ENCODE measurements at places on chromosomes 7 and 10.
A peak's percentile ranks its signal among the peaks of the same experiment; 100 is the strongest.

DNA sequence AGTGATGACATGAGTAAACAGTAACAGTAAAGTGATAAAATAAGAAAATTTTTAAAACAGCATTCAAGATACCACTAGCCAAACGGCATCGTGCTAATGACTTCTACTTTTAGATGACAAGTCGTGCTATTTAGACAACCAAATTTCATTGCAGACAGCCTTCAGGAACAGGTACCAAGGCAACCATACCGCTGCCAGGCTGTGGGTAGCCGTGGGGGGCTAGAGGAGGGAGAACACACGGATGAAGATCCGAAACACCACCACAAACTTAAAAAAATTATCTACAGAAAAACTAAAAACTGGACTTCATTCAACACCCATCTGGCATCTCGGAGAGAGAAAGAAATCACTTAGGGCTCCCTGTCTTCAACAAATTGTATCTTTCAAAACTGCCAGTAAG lies 89.6 kb downstream of the RSU1 start:
- DNase-seq: no peak

DNA sequence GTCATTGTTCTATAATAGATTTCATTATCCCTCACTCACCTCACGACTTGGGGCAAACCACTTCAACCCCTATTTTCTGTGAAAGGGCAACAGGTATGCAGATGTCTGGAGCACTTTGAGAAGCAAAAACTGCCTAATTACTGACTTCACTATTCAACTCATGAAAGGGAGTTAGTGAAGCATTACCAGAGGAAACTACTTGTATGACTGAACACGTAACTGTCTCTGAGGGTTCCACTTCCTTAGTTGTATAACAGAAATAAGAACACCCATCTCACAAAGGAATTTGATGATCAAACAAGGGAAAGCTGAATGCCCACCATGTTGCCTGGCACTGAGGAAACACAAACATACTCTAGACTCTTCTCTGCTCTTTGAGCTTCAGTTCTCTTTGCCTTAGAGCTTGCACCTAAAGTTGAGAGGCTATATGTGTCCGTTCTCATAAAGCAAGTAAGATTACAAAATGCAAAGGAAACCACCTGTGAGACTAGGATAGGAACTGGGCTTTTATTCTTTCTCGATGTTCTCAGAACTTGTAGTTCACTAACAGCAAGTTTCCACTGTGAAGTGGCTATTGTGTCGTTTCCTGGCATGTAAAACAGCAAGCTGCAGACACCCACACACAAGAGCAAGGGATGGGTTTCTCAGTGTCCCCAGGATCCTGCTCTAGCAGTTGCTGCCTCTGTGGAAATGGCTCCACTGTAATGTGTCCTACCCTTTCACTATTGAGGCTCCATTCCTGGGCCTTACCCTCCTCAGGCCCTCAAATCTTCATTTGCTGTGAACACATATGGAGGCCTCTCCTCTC lies 2.6 kb downstream of the TMEM243 start:
- DNase-seq: no peak

DNA sequence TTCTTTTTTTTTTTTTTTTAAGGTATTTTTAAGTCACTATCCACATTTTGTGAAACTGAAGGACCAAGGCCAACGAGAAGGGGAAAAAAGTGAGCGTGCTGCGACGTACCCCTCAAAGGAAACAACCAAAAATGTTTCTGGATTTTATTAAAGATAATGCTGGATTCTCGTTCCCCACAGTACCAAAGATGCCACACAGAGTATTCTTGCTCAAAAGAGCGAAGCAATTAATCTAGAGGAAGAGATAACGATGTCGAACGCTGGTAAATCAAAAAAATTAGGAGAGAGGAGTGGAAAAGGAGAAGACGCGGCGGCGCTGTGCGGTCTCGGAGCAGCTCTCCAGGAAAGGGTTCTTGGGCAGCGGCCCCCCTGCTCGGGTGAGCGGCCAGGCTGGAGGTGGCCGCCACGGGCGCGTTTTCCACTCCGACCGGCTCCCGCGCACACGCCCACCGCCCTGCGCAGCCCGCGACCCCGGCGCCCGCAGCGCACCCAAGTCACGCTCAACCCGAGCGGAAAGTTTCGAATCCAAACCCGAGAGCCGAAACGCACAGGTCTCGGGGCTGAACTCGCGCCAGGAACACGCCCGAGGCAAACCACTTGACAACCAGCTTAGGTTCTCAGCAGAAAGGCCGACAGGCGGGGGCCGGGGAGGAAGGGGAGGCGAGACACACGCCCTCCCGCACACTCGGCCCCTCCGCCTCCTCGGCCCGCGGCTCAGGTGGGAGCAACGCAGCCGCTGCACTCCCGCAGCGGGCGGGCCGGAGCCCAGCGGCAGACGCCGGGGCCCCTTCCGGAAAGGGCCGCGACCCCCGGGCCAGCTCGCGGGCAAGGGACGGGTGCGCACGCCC lies 989 bp downstream of the SRPK2 start:
- DNase-seq: peak; percentile 28

DNA sequence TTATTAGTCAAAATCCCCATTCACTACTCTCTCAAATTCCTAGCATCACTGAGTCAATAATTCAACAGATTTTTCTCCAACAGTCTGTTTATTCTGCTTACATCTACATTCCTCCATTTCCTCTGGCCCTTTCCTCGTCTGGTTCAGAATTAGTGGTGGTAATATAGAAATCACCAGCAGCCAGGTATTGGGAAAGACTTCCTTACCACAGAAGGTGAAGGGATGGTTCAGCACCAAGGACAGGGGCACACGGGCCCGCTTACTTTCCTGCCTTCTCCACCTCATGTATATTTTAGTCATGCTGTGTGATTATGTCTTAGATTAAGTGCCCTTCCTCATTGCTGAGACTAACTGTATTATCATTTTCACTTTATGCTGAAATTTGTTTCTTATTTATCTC lies 70.4 kb upstream of the APBB1IP start:
- no peak for DNase-seq

DNA sequence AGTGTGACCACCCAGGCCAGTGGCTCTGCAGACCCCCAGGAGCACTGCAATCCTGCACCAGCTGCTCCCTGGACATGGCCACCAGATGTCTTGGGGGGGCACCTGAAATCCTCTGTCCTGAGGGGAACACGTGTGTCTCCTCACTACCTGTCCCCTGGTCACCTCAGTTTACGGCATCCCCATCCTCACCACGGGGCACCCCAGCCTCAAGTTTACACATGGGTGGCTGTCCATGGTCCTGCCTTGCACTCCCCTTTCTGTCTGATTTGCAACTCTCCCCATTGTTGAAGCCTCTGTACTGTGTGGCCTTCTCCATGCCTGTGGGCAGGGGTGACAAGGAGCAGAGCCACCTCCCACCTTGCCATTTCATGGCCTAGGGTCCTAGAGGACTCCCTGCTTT lies 67.2 kb downstream of the RAMP3 start:
- no peak for DNase-seq

- DNase-seq: peak; percentile 58
Observed at GRCh38 chr10:77004917-77005564, 632.6 kb downstream of the KCNMA1 start.

DNA sequence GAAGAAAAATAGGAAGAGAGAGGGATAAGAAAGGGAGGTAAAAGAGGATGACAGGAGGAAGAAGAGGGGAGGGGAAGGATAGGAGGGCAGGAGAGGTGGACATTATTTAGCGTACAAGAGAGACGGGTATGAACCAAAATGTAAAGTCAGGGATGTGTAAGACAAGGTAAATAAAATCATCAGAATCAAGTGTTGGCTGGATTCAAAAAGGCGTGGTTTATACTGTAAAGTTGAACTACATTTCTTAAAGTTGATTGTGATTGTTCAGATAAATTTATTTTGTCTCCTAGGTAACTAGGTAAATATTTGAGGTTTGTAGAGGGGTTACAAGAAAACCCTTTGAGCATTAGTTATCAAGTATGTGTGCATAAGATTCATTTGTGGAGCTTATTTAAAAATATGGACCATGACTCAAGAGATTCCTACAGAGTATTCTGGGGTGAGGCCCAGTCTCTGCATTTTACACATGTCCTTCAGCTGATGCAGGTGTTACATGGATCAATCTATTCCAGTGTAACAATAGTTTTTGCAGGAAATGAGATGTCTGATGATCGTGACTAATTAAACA lies 512.1 kb upstream of the MBL2 start:
- no peak for DNase-seq

DNA sequence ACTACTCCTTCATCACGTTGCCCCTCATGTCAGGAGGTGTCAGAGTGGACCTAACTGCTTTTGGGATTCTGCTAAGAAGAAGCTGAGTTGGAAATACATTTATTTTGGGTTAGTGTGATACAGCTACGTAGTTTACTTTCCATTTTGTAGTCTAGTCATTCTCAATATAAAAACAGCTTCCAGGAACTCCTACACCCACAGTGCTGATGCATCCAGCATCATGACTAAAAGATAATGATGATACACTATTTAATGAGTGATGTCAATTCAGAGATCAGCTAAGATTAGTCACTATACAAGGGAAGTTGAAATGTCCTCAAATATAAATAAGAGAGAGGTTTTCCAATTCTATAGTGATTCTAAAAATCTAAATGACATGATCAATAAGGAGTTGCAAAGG lies 264.2 kb upstream of the SLC26A5 start:
- peak; percentile 71 for DNase-seq

DNA sequence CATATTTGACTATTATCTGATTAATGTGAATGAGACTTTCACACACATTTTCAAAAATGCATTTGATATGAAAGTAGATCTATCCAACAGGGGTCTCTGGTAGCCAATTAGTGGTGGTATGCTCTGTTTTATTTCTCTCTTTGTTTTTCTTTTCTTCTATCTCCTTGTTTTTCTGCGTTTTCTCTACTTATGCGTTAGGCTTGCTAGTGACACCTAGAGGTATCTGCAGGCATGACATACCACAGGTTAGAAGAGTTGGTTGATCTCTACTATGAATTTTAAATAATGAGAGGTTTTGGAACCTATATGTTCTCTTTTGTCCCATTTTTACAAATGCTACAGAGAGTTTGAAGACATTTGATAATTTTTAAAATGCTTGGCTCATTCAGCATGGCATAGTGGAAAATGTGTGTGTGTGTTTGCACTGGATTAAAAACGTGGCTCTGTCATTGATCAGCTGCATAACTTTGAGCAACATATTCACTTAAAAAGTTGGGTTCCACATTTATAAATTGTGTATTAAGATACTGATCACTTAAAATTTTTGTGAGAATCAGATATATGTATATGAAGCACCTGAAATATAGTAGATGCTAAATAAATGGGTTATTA lies 28.1 kb upstream of the PLXDC2 start:
- peak; percentile 73 for DNase-seq

DNA sequence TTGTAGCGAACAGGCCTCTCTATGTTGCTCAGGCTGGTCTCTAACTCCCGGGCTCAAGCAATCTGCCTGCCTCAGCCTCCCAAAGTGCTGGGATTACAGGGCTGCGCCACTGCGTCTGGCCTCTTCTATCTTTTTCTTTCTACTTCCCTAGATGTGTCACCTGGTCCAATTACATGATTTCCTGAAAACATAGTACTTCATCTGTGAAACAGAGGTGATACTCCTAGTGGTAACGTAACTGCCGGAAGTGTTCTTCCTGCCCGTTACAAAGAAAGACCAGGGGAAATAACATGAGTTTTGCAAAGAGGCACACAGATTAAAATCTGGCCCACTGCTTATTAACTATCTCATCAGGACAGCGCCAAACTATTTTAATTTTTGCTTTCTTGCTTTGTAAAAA lies 18.4 kb upstream of the HGF start:
- DNase-seq: no peak

DNA sequence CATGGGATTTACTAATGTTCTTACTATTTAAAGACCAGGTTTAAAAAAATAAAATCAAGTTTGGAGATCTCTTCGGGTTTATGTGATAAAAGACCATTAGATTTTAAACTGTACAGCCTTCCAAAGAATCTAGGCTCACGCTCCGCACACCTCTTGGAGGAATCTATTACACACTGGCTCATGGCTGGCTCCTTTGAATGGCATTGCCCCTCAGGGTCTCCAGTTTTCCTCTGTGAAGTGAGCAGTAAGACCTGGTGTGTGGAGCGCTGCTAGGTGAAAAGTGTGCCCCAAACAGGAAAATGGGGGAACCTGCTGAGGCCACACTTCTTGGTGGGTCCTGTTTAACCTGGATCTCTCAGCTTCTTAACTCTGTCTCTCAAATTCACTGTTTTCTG lies 142.3 kb downstream of the KAT6B start:
- DNase-seq: no peak

- no peak for DNase-seq
Observed at GRCh38 chr10:29603223-29603896, 31.4 kb downstream of the SVIL start.

DNA sequence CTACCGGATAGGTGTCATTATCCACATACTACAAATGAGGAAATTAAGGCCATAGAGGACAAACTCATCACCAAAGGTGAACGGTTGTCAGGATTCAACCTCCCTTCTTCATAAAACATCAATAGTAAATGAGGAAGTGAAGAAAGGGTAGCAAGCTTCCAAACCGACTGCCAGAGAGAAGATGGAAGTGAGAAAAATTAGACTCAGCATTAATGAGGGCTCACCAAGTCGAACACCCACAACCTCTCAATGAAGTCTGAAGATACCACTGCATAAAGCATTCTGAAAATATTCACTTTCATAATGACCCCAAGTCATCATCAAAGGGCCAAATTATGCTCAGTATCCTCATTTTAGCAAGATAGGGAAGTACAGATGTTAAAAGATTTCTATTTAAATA lies 29.6 kb downstream of the ABCB4 start:
- DNase-seq: no peak

GRCh38 chr7:101865031-101865430 lies 47.6 kb downstream of the CUX1 start:
- DNase-seq: no peak

DNA sequence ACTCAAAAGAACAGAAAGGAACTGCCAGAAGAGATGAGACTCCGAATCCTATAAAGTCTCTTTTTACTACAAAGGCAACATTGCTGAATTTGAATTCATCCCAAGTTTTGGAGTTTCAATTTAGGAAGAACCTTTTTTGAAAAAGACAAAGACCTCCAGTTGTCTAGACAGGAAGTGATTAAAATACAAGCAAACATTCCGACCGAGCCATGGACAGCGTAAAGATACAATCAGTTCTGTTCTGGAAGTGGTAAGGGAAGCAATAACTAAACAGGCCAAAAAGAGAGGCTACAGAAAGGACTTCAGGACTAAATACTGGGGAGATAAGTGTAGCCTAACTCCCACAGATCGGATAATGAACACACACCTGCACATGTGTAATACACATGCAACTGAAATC lies 101.0 kb downstream of the SMURF1 start:
- DNase-seq: peak; percentile 15

DNA sequence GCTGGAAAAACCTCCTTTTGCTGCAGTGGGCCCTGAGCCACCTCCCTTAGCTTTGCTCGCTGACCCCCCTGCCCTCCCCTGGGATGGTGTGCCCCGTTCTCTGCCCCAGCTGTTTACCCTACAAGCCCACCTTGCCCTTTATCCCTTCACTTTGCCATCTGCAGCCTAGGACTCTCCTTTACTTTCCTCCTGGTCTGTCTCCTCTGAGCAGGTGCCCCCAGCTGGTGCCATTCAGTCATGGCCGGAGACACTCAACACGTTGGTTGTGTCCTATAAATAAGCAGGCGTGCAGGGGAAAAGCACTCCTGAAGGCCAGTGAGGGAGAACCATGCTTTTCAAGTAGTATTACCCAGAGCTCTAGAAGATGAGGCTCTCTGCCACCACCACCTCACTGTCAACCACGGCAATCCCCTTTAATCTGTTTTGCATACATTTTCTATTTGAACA lies 6.1 kb downstream of the RASSF4 start:
- no peak for DNase-seq
